ENCODE measurements at places on chromosomes 1 and 21. TPM values are rescaled to one million over a fixed set of nuclear protein-coding genes. Genes with fewer than 3 reads are reported as not detected.

The HORMAD1 gene
- polyA plus RNA-seq, result 0.64 TPM

The CELA2A gene
- polyA plus RNA-seq, result not detected

The SV2A gene
- 2.6 TPM for polyA plus RNA-seq

The KCNJ10 gene
- not detected for polyA plus RNA-seq

The ACTL8 gene
- polyA plus RNA-seq, result not detected

The VANGL2 gene
- not detected for polyA plus RNA-seq

The TMEM9 gene
- polyA plus RNA-seq, result 30.6 TPM

The KIF14 gene
- not detected for polyA plus RNA-seq

The MFN2 gene
- polyA plus RNA-seq, result 38.0 TPM

The PTCH2 gene
- polyA plus RNA-seq, result not detected

Data from naive thymus-derived CD8-positive, alpha-beta T cell (primary cell).